ENCODE measurements at places on chromosomes 7 and 10.

- no peak for DNase-seq
These were observed 435.6 kb upstream of the NFE2L3 start for GRCh38 chr7:25716421-25716820.

GRCh38 chr10:6024334-6024682 is 37.9 kb downstream of the IL2RA start:
- DNase-seq, result no peak

DNA sequence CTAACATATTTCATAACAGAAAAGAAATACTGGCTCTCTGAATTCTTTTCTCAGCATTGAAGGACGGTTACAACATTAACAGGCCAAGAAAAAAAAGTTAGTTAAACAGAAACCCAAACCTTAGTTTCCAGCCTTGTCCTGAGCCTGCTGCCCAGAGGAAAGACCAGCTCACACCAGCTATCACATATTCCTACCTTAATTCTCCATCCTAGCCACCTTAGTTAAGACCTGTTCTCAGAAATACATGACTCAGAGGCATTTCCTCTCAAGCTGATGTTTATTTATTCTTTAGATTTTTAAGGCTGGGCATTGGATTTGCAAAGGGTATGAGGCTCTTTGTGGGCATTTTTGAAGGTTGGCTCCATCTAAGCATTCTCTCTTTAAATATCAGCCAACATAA is 34.3 kb upstream of the ADAM12 start:
- DNase-seq, result no peak

DNA sequence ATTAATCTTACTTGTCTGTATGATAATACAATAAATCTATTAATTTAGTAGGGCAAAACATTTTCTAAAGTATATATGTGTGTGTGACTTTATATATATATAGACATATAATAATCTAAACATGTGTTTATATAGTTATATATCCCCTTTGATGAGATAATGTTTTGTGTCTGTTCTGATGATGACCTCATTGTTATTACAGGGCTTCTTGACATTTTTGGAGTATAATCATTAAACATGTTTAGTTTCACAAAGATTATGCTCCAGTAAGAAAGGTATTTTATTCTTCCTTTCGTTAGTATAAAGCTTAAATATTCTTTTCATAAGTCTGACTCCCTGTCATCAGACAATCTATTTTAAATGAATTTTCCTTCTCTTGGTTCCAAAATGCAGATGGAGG is 62.3 kb upstream of the CABCOCO1 start:
- no peak for DNase-seq

DNA sequence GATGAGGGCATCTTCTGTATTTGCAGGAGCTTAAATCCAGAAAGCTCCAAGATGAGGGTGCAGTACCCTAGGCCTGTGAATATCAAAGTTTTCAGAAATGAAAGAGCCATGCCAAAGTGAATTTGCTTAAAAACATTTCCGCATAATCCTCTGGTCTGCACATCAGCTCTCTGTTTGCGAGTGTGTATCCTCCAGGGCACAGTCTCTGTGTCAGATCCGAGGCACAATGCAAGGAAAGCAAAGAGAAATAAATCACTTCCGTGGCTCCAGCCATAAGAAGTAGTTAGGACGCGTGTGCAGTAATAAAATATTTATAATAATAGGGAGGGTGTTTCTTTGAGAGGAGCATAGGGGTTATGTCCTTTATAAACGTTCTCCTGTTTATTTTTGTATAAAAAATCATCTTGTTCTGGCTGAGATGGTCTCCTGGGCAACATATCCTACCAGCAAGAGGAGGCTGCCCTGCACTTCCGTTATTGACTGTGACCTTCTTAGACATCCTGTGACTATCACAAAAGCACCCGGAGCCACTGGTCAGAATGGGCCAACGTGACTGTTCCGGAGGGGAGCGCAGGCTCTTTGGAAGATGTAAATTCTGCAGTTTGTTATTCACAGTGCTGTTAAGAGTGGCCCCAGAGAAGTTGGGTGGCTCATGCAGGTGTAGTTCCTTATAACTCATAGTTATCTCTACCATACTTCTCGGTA is 667.6 kb upstream of the FOXK1 start:
- DNase-seq, result peak; percentile 25

- DNase-seq, result no peak
These were observed 73.3 kb upstream of the CHCHD3 start for GRCh38 chr7:133155146-133155545.

DNA sequence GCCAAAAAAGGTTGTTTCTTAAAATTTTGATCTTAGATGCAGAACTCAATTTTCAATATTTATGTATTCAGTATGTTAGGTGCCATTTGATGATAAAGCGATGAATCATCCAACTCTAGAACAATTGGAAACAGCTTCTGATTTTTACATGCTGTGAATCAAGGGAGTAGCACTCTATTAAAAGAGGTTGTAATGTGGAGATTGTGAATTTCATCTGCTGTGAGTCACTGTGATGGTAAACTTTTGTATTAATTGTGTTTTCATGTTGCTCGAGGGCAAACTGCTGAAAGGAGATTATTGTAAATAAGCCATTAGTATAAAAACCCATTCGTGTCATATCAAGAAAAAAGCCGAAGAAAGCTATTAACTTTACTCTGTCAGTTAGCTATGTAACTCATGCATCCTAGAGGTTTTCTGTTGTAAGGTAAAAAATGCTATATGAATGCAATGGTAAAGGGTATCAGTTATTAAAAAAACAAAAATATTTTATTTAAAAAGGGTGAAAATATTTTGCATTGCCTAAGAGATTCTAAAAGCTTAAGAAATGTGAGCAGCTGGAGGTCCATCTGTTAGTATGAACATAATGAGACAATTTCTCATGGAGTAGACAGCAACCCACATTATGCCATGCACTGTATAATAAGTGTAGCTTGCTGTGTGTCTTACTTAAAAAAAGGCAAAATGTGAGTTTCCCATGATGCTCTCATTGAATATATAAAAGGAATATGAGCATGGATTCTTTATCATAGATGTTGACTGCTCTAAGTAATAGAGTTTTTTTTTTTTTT is 511.0 kb upstream of the PCDH15 start:
- no peak for DNase-seq

GRCh38 chr7:44112231-44112996 is 8.3 kb downstream of the AEBP1 start:
- no peak for DNase-seq

DNA sequence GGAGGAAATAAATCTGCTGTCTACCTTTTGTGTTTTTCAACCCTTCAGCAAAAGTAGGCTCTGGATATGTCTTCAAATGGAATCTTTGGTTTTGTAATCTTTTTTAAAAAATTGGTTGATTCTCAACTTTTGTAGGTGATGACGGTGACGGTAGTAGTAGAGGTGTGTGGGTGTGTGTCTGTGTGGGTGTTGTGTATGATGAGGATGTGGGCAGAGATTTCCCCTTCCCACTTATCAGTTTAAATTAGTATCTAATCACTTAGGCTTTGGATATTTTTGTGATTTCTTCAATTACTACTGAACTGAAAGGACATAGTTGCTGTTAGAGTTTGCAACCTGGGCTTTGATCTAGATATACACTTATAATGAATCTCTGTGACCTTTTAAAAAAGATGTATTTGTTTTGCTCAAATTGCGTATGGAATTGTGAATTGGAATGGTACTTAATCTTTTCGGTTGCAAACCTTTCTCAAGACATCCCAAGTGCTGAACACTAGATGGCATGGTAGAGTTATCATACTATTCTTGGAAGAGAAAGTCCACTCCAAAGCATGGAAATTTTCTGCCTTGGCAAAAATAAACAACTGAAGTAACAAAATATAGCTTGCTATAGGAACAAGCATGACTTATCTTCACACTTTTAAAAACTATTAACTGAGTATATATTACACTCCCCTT is 51.9 kb upstream of the A1CF start:
- DNase-seq, result peak; percentile 43

- DNase-seq, result no peak
These were observed 55.7 kb downstream of the CELF2 start for GRCh38 chr10:11073410-11073809.

DNA sequence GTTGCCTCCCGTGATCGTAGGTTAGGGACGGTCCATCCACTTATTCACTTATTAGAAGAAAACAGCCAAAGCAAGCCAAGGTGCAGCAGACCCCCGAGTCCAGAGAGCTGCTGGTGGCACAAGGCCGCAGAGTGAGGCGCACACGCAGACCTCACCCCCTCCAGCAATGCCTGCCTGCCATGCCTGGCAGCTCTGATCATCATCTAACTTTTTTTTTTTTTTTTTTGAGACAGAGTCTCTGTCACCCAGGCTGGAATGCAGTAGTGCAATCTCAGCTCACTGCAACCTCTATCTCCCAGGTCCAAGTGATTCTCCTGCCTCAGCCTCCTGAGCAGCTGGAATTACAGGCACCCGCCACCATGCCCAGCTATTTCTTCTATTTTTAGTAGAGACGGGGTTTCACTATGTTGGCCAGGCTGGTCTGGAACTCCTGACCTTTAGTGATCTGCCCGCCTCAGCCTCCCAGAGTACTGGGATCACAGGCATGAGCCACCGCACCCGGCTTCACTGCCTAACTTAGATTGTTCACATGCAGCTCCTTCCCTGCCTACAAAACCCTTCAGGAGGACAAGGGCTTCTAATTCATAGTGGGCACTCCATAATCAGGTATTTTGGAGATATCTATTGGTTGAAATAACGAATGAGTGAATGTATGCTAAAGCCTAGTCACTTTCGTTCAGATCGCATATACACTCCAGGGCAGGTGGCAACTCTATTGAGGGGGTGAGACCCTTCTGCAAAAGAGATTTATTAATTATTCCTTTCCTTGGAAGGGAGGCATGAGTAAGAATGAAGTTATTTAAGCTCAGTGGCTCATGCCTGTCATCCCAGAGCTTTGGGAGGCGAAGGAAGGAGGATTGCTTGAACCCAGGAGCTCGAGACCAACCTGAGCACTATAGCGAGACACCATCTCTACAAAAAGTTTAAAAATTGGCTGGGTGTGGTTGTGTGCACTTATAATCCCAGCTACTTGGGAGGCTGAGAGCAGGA is 15.9 kb downstream of the TRIM56 start:
- no peak for DNase-seq

DNA sequence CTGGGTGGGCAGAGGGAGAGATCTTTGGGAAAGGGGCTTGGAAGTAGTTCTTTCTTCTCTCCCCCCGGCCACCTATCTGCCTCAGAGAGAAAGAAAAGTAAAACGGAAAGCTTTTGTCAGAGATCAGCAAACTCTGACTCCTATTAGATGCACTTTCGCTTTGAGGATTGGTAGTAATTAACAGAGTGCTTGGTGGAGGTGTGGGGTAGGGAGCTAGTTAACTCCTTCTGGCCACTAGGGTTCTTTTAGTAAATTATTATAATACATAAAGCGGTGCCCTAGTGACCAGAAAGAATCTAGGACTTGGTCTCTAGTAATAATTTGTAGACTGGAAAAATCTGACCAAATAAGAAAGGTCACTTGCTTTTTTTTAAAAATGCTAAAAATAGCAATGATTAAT is 54.6 kb downstream of the CPVL start:
- DNase-seq, result no peak

DNA sequence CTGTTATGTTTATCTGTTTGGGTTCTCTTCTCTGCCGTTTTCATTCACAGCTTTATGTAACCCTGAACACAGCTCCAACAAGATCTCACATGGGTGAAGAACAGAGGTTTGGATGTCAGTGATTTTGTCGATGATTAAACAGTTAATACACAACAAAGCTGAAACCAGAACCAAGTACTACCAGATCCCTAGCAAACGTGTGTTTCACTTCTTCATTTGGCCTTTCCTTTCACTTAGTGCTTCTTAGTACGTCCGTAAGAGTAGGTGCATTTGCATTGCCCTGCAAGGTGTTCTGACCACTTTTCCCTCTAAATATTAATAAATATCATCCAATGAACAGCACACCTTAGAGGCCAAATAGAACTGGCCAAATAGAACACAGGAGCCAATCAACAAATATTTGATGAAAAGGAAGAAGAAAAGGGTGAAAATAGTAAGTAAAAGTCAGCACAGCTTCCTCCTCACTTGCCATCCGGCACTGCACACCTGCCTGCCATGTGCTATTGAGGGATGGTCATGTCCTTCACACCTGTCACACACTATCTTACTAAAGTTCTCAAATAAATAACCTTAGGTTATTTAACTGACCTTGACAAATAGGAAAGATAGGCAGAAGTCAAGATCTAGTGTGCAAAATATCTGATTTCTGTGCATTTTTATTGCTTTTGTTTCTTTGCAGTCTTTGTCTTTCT is 252.6 kb upstream of the ANKRD30A start:
- no peak for DNase-seq

- DNase-seq, result no peak
These were observed 39.8 kb upstream of the ARL4A start for GRCh38 chr7:12647364-12648219.

GRCh38 chr7:50308203-50308531 is 3.7 kb downstream of the IKZF1 start:
- no peak for DNase-seq

DNA sequence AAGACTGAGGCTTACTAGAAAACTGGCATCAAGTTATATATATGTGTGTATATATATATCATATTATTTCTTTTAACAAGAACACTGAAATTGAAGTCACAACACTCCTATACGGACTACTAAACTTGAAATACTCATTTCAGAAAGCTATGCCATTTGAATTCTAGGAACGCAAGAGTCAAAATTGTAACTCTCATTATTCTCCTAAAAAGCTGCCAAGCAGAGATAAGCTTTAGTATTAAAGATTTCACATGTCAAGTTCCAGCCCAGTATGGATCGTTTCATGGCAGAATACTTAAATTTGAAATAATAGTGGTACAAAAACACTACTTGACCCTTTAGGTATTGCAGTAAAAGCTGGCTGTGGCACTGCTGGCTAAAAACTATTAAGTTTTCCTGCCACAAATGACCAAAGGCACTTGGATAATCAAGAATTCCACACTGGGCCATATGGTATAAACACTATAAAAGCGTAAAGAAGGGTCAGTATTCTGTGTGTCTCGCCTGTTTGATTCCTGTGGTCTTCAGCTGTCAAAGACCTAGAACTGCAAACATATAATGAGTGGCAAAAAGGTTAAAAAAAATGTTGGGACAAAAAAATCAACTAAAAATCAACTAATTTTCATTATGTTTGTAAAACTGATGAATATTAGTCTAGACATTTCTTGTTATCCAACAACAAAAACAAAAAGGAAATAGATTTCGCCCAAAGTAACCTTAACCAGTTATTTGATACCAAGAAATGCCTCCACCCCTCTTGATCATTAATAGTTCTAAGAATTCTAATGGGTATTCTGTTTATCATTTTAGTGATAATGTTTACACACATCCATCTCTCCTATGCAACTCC is 2.4 kb downstream of the CCDC71L start:
- peak; percentile 34 for DNase-seq

DNA sequence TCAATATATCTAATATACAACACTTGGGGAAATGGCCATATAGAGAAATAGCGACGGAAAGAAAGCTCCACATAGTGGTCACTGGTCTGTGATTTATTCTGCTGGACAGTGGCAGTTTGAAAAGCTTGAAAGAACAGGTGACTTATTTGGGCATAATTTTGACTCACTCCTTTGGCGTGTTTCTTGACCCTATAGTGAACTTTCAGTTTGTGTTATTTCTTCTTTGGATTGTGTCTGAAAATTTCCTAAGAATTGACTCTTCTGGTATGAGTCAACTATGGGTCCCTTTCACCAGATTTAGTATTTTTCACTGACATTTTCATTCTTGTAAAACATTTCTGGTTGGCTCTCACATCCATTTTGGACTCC is 25.8 kb upstream of the IMMP2L start:
- no peak for DNase-seq

Measured in endothelial cell of umbilical vein (primary cell).